RWPE2 (cell line): ENCODE measurements at places on chromosomes 12 and 14.
A peak's percentile ranks its signal among the peaks of the same experiment; 100 is the strongest.

DNA sequence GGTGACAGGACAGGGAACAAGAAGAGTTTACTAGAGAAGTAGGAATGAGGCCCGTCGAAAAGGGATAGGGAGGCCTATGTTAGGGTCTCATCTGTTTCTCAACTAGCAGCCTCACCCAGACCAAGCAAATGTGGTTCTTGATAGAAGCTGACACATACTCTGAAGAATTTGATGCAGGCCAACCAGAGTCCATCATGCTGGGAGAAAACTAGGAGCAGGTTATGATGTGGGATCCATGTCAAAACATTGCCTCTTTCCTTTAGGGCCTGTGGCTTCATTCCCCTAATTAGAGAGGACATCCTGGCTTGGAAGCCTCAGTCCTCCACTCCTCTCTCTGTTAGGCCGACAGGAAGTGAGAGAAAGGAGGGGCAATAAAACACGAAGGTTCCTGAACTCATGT is 122.8 kb downstream of the NTF3 start:
- H3K27me3 ChIP-seq = no peaks in the 10 kb centered on the region
- H3K4me3 ChIP-seq = no peak overlapping the region
- no peak for DNase-seq
- no peaks in the 10 kb centered on the region for H3K4me1 ChIP-seq
- no peak overlapping the region for H3K27ac ChIP-seq

DNA sequence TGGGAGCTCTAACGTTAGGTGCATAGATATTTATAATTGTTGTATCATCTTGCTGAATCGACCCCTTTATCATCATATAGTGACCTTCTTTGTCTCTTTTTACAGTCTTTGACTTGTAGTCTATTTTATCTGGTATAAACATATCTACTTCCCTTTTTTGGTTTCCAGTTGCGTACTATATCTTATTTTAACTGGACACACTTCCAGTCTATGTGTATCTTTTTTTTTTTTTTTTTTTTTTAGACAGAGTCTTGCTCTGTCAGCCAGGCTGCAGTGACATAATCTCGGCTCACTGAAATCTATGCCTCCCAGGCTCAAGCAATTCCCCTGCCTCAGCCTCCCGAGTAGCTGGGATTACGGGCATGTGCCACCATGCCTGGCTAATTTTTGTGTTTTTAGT is 41.9 kb upstream of the ZFP36L1 start:
- H3K4me1 ChIP-seq = no peaks in the 10 kb centered on the region
- no peaks in the 10 kb centered on the region for H3K27me3 ChIP-seq
- H3K27ac ChIP-seq = no peak overlapping the region
- peaks cover 5% of the 10 kb centered on the region; the same call in 1 of the 2 replicates for H3K36me3 ChIP-seq

- H3K27me3 ChIP-seq = no peaks in the 10 kb centered on the region
- H3K4me1 ChIP-seq = peaks cover 35% of the 10 kb centered on the region
- no peak for DNase-seq
- no peak overlapping the region for H3K4me3 ChIP-seq
- peaks cover 30% of the 10 kb centered on the region for H3K36me3 ChIP-seq
- no peak overlapping the region for H3K27ac ChIP-seq
Measured at GRCh38 chr12:103808239-103808880, 32.7 kb downstream of the NT5DC3 start.

GRCh38 chr14:34628681-34629135 is 1.2 kb downstream of the SNX6 start:
- H3K36me3 ChIP-seq = peaks cover 53% of the 10 kb centered on the region
- no peaks in the 10 kb centered on the region for H3K27me3 ChIP-seq
- no peak for DNase-seq
- H3K27ac ChIP-seq = peak overlapping the region; percentile 63
- H3K4me3 ChIP-seq = peak overlapping the region; percentile 80

GRCh38 chr12:304805-305204 is 42.2 kb upstream of the SLC6A13 start:
- no peaks in the 10 kb centered on the region for H3K4me1 ChIP-seq
- H3K4me3 ChIP-seq = no peak overlapping the region
- DNase-seq = no peak
- no peak overlapping the region for H3K27ac ChIP-seq

GRCh38 chr12:85956081-85956480 is 82.0 kb downstream of the NTS start:
- no peaks in the 10 kb centered on the region for H3K27me3 ChIP-seq
- no peak for DNase-seq
- H3K27ac ChIP-seq = no peak overlapping the region
- no peaks in the 10 kb centered on the region for H3K4me1 ChIP-seq

- H3K36me3 ChIP-seq = peaks cover 55% of the 10 kb centered on the region
- H3K4me1 ChIP-seq = peaks cover 4% of the 10 kb centered on the region
- H3K27ac ChIP-seq = peak overlapping the region; percentile 87
- no peaks in the 10 kb centered on the region for H3K27me3 ChIP-seq
- peak overlapping the region; percentile 83 for H3K4me3 ChIP-seq
Measured at GRCh38 chr12:56158926-56159461, 835 bp downstream of the MYL6 start.

DNA sequence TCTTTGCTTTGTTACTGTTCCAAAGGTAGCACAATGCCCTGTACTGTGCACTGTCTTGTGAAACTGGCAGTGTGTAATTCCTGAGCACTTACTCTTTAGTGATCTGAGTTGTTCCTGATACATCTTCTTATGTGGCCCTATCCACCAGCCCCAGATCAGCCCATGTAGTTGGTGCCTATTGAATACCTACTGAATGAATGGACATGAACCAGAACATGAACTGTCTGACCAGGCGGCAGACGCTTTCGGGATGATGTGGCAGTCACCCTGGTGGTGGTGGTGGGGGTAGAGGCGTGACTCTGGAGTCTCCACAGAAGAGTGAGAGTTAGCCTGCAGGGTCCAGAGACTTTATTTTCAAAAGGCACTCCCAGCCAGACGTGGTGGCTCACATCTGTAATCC is 46.6 kb upstream of the PAPOLA start:
- no peaks in the 10 kb centered on the region for H3K27me3 ChIP-seq
- H3K4me1 ChIP-seq = no peaks in the 10 kb centered on the region
- no peak for DNase-seq
- H3K4me3 ChIP-seq = no peak overlapping the region
- H3K36me3 ChIP-seq = no peaks in the 10 kb centered on the region

DNA sequence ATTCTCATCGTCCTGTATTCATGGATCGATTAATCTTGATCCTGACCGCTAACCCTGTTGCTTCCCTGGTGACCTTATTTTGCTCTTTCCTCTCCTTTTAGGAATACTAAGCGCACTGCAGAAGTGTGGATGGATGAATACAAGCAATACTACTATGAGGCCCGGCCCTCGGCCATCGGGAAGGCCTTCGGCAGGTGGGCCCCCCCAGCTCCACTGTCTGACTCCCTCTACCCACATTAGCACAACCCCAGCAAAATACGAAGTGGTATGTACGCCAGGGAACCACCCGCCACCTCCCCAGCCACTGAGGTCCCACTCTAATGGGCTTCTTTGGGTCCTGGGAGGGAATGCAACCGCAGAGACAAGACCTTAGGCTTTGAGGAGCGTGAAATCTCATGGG is 58.7 kb downstream of the ERH start:
- peaks cover 5% of the 10 kb centered on the region for H3K27me3 ChIP-seq
- no peak overlapping the region for H3K27ac ChIP-seq
- DNase-seq = no peak
- H3K36me3 ChIP-seq = no peaks in the 10 kb centered on the region
- no peak overlapping the region for H3K4me3 ChIP-seq

- peaks cover 35% of the 10 kb centered on the region for H3K4me1 ChIP-seq
- DNase-seq = no peak
- H3K4me3 ChIP-seq = no peak overlapping the region
- H3K27me3 ChIP-seq = no peaks in the 10 kb centered on the region
Measured at GRCh38 chr12:114932806-114933205, 248.8 kb upstream of the TBX3 start.

DNA sequence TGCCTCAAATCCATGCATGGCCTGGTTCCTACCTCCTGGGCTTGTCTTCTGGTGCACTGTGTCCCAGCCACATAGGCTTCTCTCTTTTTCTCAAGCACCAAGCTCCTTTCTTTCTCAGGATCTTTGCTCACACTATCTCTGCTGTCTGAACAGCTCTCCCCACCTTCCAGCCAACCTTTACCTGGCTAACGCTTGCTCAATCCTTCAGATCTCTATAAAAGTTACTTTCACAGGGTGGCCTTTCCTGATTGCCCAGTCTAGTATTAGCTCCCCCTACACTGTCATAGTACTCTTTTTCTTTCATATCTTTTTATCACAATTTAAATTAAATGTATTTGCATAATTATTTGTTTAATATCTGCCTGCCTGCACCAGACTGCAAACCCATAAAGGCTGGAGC is 3.8 kb downstream of the PARP11 start:
- no peaks in the 10 kb centered on the region for H3K27me3 ChIP-seq
- no peak overlapping the region for H3K27ac ChIP-seq
- no peaks in the 10 kb centered on the region for H3K36me3 ChIP-seq
- H3K4me3 ChIP-seq = no peak overlapping the region
- no peak for DNase-seq

DNA sequence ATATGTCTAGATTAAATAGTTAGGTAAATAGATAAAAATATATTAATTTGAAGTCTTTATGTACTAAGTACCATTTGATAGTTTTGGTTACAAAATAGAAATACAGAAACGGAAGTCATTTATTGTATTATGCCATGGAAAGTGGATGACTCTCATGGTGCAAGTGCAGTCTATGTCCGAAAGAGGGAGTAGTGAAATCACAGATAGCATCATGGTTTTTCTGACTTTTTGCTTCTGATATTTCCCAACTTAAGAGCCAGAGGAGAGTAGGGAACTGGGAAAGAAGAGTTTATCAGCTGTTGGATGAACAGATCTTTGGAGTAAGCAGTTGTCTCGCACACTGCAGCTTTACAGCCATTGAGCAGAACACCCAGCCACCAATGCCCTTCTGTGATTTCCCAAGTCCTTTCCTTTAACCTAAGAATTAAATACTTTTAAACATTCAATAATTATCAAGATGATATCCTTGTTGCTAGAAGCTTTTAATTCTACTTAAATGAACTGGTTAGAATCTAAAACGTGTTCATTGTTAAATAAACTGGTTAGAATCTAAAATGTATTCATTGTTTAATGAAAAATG is 18.4 kb upstream of the SRGAP1 start:
- H3K4me1 ChIP-seq = peaks cover 8% of the 10 kb centered on the region
- no peaks in the 10 kb centered on the region for H3K36me3 ChIP-seq

DNA sequence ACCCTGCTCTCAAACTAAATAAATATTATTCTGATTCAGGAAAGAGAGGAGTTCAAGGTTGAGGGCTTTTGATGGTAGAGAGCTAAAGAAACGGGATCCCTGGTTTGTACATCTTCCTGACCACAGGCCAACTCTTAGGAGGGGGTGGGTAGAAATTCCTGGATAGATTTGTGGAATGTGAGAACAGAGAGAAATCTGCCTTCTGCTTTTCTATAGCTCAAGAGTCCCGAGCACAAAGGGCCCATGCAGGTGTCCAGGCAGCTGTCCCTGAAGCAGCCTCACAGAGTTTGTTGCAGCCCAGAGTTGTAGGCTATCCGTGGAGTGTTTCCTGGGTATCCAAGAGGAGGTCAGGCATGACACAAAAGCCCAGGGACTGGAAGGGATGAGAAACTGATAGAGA is 198.6 kb downstream of the BCAT1 start:
- H3K4me1 ChIP-seq = peaks cover 7% of the 10 kb centered on the region
- no peaks in the 10 kb centered on the region for H3K36me3 ChIP-seq

- H3K4me3 ChIP-seq = no peak overlapping the region
- peaks cover 41% of the 10 kb centered on the region for H3K36me3 ChIP-seq
- DNase-seq = no peak
- H3K27me3 ChIP-seq = no peaks in the 10 kb centered on the region
Measured at GRCh38 chr14:81302638-81303037, 81.9 kb upstream of the GTF2A1 start.

- H3K4me3 ChIP-seq = peak overlapping the region; percentile 86
- H3K36me3 ChIP-seq = peaks cover 47% of the 10 kb centered on the region
- no peaks in the 10 kb centered on the region for H3K27me3 ChIP-seq
Measured at GRCh38 chr12:107760207-107760808, 629 bp downstream of the PRDM4 start.

DNA sequence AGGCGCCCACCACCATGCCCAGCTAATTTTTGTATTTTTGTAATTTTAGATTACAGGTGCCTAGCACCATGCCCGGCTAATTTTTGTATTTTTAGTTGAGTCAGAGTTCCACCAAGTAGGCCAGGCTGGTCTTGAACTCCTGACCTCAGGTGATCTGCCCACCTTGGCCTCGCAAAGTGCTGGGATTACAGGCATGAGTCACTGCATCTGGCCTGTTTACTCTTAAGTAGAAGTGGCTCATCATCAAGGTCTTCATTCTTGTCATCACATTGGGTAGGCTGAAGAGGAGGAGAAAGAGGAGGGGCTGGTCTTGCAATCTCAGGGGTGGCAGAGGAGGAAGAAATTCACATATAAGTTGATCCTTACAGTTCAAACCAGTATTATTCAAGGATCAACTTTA is 152.4 kb upstream of the ATP2B1 start:
- peaks cover 3% of the 10 kb centered on the region for H3K4me1 ChIP-seq
- H3K27me3 ChIP-seq = no peaks in the 10 kb centered on the region
- H3K4me3 ChIP-seq = no peak overlapping the region
- H3K36me3 ChIP-seq = no peaks in the 10 kb centered on the region

GRCh38 chr12:83143950-83144349 is 457.2 kb downstream of the TMTC2 start:
- no peaks in the 10 kb centered on the region for H3K4me1 ChIP-seq
- no peak overlapping the region for H3K27ac ChIP-seq
- DNase-seq = no peak
- H3K27me3 ChIP-seq = no peaks in the 10 kb centered on the region

DNA sequence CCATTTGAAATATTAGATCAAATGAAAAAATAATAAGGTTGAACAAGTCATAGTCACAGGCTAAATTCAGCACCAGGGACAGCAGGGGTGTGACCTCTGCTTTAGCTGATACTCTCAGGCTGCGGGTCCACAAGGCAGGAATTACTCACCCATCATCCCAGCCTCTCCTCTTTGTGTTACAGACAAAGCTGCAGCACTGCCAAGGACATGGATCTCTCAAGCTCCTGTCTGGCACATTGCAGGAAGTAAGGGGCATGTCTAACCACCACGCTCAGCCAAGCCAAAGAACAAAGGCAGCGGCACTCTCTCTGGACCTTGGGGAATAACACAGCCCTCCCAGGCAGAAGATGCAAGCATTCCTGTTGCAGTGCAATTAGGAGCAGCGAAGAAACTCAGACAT is 783.8 kb downstream of the VRK1 start:
- H3K27me3 ChIP-seq = no peaks in the 10 kb centered on the region
- no peak overlapping the region for H3K27ac ChIP-seq
- H3K4me3 ChIP-seq = no peak overlapping the region
- no peaks in the 10 kb centered on the region for H3K36me3 ChIP-seq
- no peak for DNase-seq

- H3K36me3 ChIP-seq = no peaks in the 10 kb centered on the region
- peak overlapping the region; percentile 96 for H3K27ac ChIP-seq
- no peaks in the 10 kb centered on the region for H3K27me3 ChIP-seq
- peak; percentile 79 for DNase-seq
Measured at GRCh38 chr14:105091054-105091516, 25.9 kb upstream of the GPR132 start.

- DNase-seq = no peak
- H3K27me3 ChIP-seq = no peaks in the 10 kb centered on the region
- H3K36me3 ChIP-seq = peaks cover 100% of the 10 kb centered on the region
- no peak overlapping the region for H3K4me3 ChIP-seq
Measured at GRCh38 chr14:90268420-90268819, 12.1 kb downstream of the PSMC1 start.
